Hematopoietic multipotent progenitor cell treated with erythropoietin and hydrocortisone succinate and interleukin-3 and kit ligand, for 15 days (in vitro differentiated cells): ENCODE measurements at places on chromosomes 13 and 19.

- no peak for DNase-seq
Observed at GRCh38 chr13:32887617-32888016, 128.6 kb upstream of the KL start.

- DNase-seq = no peak
Observed at GRCh38 chr13:43401361-43401760, 378.0 kb downstream of the DNAJC15 start.

- no peak for DNase-seq
Observed at GRCh38 chr19:49738268-49738667, 24.8 kb downstream of the TSKS start.

- no peak for DNase-seq
Observed at GRCh38 chr13:66036636-66037035, 1193.5 kb downstream of the PCDH9 start.

- no peak for DNase-seq
Observed at GRCh38 chr13:114118086-114118485, 14.3 kb downstream of the RASA3 start.

DNA sequence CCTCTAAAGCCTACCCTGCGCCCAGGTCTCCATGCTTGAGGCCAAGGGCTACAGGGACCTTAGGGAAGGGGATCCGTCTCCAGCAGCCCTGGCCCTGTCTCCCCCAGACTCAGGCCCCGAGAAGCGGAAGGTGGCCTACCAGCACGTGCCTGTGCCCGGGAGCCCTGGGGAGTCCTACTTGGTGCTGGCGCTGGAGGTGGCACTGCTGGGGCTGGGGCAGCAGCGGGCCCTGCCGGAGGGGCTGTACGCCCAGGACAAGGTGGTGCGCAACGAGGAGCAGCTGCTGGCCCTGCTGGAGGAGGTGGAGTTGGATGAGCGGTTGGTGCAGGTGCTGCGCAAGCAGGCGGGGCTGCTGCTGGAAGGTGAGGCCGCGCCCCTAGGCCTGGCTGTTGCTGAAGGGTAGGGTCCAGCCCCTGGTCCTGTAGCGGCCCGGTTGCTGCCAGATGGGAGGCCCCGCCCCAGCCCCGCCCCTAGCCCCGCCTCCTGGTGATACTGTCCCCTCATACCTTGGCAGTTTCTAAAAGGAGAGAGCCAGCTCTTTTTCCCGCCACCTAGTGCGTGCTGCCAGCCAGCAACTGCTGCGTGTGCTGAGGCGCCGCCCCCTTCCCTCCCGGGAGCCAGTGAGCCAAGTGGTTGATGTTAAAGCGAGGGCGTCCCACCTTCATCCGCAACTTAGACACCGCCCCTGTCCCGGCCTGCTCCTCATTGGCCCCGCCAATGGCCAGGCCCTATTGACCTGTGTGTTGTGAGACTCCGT, 22.6 kb downstream of the ZSWIM4 start:
- DNase-seq = peak; percentile 19

GRCh38 chr13:29817604-29818378, 32.6 kb downstream of the UBL3 start:
- no peak for DNase-seq

DNA sequence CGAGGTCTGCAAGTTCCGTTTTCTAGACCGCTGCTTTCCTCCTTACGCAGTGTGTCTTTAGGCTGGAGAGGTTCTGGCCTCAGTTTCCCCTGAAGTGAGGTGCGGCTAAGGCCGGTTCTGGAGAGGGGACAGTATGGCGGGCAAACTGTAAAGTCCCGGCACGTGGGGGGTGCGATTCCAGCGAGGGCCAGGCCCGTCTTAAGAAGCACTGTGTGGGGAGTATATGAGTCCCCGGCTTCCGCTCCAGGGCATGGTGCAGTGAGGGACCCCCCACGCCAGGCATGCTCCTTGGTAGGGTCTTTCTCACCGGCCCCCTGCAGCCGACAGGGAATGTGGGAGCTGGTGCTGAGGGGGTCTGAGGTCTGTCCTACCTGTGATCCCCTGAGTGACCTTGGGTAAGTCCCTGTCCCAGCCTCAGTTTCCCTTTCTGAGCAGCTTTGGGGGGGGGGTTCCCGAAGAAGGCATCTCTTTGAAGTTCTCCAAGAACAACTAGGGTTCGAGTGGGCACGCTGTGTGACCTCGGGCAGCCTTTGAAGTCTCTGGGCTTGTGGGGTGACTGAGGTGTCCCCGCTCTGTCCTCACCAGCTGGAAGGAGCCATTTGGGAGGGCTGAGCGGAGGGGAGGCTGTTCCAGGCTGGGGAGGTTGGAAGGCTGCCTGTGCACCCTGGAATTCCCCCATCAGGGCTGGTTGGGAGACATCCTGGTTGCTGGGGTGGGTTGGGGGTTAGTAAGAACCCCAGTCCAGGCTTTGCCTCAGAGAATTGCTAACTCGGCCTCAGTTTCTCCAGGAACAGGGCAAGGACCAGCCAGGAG, 1.5 kb downstream of the NFIC start:
- DNase-seq = no peak

- DNase-seq = no peak
Observed at GRCh38 chr19:54659300-54659699, 3.5 kb upstream of the LILRB4 start.

- no peak for DNase-seq
Observed at GRCh38 chr19:11019262-11019661, 58.4 kb downstream of the SMARCA4 start.

- DNase-seq = no peak
Observed at GRCh38 chr19:42424712-42425131, 2.5 kb downstream of the LIPE start.

DNA sequence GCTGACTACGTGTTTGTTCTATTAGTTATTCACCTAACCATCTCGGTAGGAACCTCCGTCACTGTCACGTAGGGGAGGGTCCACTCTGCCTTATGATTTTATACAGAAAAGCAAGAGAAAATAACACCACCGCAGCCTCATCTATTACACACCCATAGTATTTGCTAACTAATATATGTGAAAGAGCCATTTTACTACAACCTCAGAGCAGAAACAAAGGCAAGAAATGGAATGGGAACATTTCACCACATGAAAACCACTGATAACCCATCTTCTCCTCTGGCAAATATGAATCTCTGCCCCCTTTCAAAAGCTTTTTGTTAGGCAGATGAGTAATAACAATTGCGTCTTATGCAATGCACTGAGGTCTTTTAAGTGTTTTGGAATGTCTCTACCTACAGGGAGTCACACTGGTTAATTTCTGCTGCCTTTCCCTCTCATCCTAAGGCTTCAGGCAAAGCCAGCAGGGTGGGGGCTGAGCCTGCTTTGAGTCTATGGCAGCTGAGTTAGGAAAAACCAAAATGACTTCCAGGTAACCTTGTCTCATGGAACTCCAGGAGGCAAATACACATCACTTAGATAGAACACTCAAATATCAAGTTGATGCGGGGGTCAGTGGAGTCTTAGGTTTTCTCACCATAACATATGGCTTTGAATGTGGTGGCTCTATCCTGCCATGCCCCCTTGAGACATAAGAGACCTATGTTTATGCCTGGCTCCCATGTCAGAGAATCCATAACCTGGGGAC, 15.0 kb downstream of the TSHZ3 start:
- DNase-seq = no peak

DNA sequence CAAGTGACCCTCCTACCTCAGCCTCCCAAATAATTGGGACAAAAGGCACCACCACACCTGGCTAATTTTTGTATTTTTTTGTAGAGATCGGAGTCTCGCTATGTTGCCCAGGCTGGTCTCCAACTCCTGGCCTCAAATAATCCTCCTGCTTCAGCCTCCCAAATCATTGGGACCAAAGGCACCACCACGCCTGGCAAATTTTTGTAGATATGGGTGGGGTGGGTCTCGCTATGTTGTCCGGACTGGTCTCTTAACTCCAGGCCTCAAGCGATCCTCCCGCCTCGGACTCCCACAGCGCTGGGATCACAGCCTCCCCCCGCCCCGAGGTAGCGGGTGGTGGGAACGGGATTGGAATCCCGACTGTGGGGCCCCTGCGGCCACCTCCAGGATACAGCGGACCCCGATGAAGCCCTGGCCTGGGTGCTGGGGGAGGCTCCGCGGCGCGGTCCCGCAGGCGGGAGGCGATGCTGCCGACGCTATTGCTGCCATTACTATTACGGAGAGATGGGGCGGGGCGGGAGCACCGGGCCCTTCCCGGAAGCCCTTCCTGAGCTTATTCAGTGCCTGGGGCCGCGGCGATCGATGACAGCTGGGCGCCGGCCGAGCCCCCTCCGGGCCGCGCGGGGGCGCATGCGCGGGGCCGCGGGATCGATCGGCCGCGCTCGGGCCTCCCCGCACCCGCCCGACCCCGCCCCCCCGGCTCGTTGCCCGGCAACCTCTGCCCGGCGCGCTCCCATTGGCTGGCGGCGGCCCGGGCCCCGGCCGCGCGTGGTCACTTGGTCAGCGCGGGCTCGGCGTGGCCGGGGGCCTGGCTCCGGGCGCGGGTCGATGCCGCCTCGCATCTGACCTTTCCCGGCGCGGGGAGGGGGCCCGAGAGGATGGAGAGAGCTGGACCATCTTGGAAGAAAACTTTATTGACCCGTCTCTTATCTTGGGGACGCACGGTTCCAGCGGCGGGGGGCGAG, 27.9 kb upstream of the ONECUT3 start:
- no peak for DNase-seq
